H1 (cell line): ENCODE measurements at places on chromosomes 5 and 9.

DNA sequence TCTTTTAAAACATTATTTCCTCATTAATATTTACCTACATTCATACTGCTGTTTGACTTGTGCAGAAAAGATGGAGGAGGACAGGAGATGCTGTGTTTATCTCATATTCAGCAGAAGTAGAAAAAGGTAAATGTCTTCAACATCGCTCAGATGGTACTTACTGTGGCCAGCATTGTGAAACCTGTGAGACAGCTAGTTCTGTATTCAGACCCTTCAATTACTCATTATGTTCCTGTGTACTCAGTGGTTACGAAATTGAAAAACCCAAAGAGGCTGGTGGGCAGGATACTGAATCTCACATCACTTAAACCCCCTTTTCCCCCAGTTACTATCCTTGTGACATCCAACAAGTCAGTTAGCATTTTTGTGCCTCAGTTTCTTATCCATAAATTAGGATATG, 216.0 kb downstream of the KDM4C start:
- no peak for DNase-seq

DNA sequence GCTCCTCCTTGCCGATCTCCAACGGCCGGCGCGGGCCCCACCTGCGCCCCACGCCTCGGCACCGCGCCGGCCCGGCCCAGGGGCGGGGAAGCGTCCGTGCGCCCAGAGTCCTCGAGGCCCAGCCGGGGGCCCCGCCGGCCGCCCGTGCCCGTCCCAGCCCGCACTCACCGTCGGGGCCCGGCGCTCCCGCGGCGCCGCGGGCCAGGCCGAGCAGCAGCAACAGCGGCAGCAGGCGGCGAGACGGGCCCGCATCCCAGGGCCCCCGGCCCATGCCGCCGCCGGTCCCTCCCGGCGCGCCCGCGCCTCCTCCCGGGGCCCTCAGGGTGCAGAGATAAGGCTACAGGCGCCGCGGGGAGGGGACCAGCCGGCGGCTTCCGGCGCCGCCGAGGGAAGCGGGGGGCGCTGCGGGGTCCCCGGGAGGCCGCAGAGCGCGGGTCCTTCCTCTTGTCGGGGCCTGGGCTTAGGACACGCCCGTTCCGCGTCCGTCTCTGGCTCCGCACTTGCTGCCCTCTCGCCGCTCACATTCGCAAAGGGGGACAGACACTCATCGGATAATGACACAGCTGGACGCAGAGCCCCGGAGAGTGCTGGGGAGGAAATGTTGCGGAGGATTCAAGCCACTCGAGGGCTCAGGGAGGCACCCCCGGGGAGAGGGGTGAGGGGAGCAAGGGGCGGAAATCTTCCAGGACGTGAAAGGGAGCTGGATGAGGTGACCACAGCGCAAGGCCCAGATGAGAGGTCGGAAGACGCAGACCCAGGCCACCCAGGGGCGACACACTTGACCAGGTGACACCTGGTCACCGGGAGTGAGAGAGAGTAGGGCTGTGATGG, at the start of gene SUSD1:
TSS of gene SUSD1 (minus strand) at position 333 of the 831 bp plus-strand sequence. CDS start at position 271, 62 bp downstream.
- DNase-seq = peak; percentile 70

GRCh38 chr9:126703866-126704156, 90.1 kb downstream of the LMX1B start:
- DNase-seq = no peak

GRCh38 chr5:89597878-89598277, 714.9 kb upstream of the MEF2C start:
- DNase-seq = no peak
